HT-29 (cell line): ENCODE measurements at places on chromosomes 4 and X. TPM values are rescaled to one million over a fixed set of nuclear protein-coding genes. Genes with fewer than 3 reads are reported as not detected.

- DNase-seq = peak; percentile 63
These were observed 550 bp downstream of the CBR4 start for GRCh38 chr4:169009286-169010124.

DNA sequence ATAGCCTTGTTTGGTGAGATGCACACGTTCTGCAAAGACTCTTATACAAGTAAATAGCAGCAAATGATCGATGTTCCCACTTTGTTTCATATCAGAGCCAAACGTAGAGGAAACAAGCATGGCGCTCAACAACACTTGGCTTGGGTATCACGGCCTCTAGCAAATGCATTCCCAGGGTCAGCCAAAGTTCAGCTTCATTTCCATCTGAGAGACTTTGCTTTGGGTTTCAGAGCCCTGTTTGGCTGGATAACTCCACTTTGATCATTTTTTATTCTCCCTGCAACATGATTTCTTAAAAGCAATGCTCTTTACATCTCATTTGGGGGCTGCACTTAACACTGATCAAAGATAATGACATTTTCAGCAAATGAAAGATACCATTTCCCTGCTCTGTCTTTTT is 199.2 kb upstream of the FAM9B start:
- DNase-seq = no peak

DNA sequence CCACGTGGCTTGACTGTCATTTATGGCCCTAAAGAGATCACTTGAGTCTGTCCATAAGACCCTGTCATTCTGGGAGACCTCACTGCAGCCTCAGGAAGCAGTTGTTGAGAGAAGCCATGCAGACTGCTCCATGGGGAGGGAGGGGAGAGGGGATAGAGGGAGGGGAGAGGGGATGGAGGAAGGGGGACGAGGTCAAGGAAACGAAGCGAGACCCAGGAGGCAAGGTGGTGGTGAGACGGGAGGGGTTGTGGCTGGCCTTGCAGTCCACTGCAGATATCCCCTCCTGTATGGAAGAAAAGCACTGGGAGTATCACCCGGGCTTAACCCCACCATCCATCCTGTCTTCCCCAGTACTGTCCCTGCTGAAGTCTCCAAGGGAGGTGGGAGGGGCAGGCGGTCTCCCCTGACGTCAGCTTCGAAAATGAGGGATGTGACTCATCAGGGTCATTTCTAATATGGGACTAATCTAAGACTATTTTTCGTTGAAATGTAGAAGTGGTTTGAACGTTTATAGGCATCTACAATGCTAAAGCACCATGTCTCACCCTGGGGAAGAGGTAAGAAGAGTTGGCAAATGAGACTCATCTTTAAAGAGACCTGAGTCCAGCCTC is 5.6 kb downstream of the TMEM255A start:
- DNase-seq = no peak

DNA sequence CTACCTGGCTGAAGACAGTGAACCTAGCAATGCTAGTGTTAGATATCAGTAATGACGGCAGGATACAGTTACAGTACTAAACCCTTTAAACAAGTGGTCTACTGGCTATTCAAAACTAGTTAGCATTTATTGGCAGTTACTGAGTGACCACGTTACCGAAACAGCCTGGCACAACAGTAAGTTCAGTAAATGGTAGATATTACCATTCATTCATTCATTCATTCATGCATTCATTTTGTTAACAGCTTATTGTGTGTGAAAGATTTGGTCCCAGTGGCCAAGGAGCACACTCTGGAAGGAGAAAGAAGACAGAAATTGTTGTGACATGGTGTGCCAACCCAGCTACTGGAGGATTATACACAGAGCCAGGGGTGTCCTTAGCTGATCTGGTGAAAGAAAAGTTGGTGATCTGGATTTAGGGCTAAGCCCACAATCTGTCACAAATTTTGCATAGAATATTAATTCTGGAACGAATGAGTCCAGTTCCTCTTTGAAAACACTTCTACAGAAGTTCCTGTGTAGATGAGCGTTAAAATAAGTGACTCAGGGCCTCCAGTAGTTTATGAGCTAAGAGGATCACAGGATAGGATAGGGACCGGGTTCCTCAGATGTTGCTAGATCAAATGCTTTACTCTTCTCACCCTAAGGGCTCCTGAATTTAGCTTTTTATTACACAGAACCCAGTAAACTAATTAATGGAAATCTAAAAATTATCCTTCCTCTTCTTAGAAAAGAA is 179.1 kb downstream of the CBR4 start:
- DNase-seq = no peak

GRCh38 chrX:153874366-153875125 is 11.4 kb downstream of the L1CAM start:
- DNase-seq = no peak

DNA sequence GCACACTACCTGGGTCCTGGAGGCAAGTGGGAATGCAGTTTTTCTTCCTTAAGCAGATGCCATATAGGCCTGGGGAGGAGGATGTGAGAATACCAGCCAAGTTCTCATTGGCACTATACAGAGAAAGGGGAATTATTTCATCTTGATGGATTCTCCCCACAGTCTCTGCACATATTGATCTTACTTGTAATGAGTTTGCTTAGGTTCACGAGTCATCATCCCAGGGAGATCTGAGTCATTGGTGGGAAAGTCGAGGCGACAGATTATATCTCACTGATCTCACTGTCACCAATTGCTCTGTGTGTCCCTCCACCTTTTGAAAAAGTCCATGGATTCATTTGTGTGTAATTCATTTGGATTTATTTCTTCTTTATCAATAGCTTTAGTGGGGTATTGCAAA is 156.8 kb downstream of the AR start:
- no peak for DNase-seq

- no peak for DNase-seq
These were observed at the start of gene CCDC149 for GRCh38 chr4:24912252-24913118. Gene CCDC149, minus strand, starts transcription at chr4:24913042. Its CDS starts 178 bp downstream, at chr4:24912864.

DNA sequence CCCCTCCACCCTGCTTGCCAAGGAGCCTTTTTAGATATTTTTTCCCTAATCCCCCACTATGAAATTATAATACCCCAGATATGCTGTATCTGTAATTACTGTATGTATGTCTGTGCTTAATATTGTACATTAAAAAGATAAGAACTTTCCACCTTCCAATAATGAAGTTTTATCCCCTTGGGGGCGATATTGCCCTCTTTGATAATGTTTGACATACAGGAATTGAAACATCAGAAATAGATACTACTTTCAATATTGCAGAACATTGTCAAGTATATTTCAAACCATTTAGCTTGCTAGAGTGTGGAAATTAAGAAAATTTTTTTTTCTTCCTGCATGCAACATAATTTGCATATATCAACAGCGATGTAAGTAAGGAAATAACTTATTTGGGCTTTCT is 58.9 kb downstream of the NAF1 start:
- peak; percentile 31 for DNase-seq

GRCh38 chr4:2047031-2047660 is 12.0 kb upstream of the NAT8L start:
- DNase-seq = no peak

DNA sequence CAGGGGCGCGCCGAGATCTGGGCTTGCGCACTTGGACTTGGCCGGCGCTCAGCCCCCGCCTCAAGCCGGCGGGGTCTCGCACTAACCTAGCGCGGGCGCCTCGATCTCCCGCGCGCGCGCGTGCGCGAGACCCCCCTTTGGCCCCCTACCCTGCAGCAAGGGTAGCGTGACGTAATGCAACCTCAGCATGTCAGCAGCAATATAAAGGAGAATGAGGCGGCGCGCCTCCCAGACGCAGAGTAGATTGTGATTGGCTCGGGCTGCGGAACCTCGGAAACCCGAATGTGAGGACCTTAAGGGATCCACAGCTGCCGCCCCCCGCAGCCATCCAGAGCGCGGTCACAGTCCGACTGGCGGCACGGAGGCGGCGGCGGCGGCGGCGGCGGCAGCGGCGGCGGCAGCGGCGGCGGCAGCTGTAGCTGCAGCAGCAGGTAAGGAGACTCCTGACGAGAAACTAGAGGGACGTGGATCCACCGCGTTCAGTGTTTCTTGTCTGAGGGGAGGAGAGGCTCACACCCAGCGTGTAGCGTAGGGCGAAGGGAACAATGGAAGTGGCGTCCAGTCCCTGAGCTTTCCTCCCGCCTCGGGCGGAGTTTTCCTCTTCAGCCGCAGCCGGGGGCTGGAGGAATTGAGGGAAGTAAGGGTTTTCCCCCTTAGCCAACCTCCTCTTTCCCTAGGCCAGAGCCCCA is at the start of the genes SATL1 and ZNF711:
Gene SATL1 (minus strand): TSS at position 19 of the 689 bp plus-strand sequence. CDS start 134,811 bp downstream, outside the sequence.
Gene ZNF711 (plus strand): TSS at position 231 of the 689 bp plus-strand sequence. CDS start 3,582 bp downstream, outside the sequence.
- DNase-seq = peak; percentile 30

DNA sequence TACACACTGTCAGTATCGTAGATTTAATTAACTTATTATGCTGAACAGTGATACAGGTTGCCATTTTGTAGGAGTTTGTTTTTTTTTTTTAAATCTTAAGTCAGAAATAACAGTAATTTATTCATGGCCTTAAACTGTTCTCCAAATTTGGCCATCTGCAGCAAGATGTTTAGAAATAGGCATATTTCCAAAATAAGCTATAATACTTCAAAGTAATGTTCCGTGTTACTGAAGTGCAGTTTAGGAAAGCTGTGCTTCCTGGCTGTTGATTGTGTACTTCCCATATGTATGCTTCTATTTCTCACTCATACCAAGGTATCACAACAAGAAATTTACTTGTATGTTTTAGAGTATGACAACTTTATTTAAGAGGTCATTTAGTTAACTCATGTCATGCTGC is 28.9 kb downstream of the CPEB2 start:
- no peak for DNase-seq

GRCh38 chrX:106177106-106177981 is 9.2 kb downstream of the PWWP3B start:
- no peak for DNase-seq

GRCh38 chrX:132393485-132393884 is 95.4 kb downstream of the MBNL3 start:
- DNase-seq = no peak

DNA sequence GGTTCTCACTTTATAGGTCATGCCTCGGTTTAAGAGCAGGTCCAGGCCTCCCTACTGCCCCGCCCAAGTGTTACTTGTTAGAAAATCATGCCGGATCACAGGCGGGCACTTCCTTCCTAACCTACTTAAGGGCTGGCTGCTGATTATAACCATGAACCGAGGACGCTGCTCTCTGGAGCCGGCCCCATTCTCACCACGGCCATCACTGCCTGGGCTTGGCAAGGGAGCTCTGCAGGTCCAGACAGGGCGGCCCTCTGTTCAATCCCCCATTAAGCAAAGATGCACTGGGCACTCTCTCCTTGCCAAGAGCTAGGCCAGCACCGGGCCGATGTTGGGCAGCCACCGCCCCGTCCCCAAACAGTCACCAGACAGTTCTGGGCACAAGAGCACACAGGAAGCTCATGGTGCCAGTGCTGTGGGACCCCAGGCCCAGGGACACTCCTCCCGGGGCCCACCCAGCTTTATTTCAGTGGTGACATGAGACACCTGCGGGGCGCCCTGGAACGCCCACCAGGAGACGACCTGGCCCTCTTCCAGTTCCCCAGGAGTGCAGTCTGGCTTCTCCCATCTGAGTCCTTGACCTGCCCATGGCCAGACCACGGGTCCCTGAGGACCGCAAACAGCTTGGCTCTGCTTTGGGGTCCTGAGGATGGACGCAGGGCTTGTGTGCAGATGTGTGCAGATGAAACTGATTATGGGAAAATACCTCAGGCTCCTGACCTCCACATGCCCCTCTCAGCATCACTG is 44.0 kb downstream of the ABLIM2 start:
- peak; percentile 7 for DNase-seq

GRCh38 chr4:23717528-23718248 is 172.2 kb downstream of the PPARGC1A start:
- DNase-seq = peak; percentile 45

- DNase-seq = no peak
These were observed 119.4 kb upstream of the C1GALT1C1 start for GRCh38 chrX:120749141-120749846.

DNA sequence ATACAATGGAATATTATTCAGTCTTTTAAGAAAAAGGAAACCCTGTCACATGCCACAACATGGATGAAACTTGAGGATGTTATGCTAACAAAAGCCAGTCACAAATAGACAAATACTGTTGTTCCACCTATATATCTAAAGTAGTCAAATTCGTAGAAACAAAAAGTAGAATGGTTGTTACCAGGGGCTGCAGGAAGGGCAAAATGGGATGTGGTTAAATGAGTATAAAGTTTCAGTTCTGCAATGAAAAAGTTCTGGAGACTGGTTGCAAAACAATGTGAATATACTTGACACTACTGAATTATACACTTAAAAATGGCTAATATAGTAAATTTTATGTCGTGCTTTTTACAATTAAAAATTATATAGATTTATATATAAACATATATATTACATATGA is 12.2 kb downstream of the SPOCK3 start:
- DNase-seq = no peak

DNA sequence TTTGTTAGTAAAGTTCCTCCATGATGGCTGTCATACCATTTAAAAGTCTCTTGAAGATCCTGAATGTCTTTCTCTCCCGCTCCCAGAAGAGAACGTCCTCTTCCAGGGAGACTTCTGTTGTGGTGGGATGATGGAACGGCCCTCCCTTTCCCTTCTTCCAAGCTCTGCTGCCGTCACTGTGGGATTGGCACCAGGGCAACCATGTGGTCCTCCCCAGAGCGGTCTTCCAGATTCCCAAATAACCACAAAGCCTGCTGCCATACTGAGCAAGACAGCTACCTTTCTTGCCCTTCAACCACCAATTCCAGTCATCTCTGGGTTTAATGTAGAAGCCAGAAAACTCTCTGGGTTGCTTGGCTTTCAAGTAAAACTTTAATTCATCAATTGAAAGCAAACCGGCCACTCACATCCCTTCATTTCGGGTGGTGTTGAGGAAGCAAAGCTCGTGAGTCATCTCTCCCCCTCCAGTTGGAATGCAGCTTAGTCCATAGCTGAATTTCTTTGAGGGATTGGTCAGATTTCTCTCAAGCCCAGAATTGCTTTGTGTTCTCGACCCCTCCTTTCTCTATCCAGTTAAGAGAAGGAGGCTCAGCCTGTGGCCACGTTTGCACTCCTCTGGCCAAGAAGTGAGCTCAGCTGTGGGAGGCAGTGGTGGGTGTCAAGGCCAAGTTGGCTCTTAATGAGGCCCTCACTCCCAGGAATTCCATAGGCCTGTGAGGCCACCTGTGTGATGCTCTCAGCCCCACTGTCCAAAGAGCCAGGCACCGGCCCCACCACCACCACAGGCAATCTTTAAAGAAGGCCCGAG is 36.9 kb downstream of the FHDC1 start:
- DNase-seq = no peak

The CSAG1 gene
- total RNA-seq = 1.1 and 5.7 TPM in 2 replicates

The NEUROG2 gene
- not detected in 2 replicates for total RNA-seq

The PRSS12 gene
- 2.8 and 4.3 TPM in 2 replicates for total RNA-seq

The DCAF8L1 gene
- total RNA-seq = not detected in 2 replicates

The IQSEC2 gene
- total RNA-seq = 11.7 and 13.5 TPM in 2 replicates

The COMMD8 gene
- 7.9 and 12.9 TPM in 2 replicates for total RNA-seq

The BMX gene
- total RNA-seq = not detected in 2 replicates
